Stimulated activated CD8-positive, alpha-beta memory T cell treated with anti-CD3 and anti-CD28 coated beads, Interleukin-2, amount 100 ng/mL, for 1 hour (primary cell): ENCODE measurements at places on chromosomes 2 and 18.

GRCh38 chr18:26403491-26403890 is 144.9 kb downstream of the KCTD1 start:
- DNase-seq: no peak

GRCh38 chr2:192413812-192414681 is 219.3 kb upstream of the TMEFF2 start:
- DNase-seq: no peak

DNA sequence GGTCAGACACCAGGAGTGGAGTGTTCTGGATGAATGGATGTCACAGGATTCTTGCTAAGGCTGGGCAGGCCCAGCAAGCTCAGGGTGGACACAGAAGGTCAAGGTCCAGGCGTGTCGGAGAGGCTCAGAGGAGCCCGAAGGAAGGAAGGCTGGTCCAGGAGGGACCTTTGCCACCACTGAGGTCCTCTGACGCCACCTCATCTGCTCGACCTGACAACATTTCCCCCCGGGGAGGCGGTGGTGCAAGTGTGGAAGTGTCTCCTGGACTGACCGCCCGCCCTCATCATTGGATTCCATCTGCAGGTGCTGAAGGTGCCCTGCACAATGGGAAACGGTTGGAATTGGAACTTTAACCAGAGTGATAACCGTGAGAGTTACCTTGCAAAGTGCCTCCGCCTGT is 124.6 kb downstream of the RTP5 start:
- no peak for DNase-seq

GRCh38 chr2:25276569-25277465 is 64.9 kb downstream of the DNMT3A start:
- peak; percentile 55 for DNase-seq

DNA sequence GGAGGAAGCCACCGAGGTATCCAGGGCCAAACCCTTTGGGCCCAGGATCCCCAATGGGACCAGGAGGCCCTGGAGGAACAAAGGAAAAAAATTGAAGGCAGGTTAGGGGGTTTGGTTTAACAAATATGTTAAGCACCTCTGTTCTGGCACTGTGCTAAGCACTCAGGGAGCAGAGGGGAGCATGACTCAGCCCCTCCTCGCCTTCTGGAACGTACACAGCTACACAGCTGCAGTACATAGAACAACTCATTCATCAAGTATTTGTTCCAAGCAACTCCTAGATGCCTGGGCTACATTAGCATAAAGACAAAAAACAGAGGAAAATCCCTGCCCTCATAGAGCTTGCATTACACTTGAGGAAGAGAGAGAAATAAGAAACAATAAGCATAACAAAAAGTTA is 153.6 kb downstream of the COL4A4 start:
- DNase-seq: no peak

GRCh38 chr2:125707611-125708010 is 948.3 kb upstream of the GYPC start:
- DNase-seq: no peak

GRCh38 chr18:63752636-63753035 is 22.6 kb upstream of the SERPINB7 start:
- DNase-seq: no peak

GRCh38 chr2:160984426-160985077 is 175.7 kb upstream of the TANK start:
- DNase-seq: no peak

GRCh38 chr2:73110168-73111072 is 2.3 kb downstream of the RAB11FIP5 start:
- no peak for DNase-seq

GRCh38 chr2:143840601-143841000 is 679.3 kb downstream of the ZEB2 start:
- no peak for DNase-seq

DNA sequence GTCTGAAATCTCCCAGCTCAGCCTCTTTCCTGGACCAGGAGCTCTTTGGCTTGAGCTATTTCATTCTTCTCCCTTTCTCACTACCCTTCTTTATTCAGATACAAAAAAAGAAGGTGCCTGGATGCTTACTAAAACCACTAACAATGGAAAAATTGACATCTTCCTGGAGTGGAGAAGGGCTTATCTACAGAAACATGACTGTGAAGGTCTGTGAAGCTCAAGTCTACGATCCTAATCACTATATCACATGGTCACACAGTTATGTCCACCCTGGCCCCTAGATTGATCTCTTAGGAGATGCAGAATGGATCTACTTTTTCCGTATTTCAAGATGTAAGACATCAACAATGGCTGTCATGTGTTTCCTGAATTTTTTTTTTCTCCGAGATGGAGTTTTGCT is 5.7 kb upstream of the KRCC1 start:
- no peak for DNase-seq

DNA sequence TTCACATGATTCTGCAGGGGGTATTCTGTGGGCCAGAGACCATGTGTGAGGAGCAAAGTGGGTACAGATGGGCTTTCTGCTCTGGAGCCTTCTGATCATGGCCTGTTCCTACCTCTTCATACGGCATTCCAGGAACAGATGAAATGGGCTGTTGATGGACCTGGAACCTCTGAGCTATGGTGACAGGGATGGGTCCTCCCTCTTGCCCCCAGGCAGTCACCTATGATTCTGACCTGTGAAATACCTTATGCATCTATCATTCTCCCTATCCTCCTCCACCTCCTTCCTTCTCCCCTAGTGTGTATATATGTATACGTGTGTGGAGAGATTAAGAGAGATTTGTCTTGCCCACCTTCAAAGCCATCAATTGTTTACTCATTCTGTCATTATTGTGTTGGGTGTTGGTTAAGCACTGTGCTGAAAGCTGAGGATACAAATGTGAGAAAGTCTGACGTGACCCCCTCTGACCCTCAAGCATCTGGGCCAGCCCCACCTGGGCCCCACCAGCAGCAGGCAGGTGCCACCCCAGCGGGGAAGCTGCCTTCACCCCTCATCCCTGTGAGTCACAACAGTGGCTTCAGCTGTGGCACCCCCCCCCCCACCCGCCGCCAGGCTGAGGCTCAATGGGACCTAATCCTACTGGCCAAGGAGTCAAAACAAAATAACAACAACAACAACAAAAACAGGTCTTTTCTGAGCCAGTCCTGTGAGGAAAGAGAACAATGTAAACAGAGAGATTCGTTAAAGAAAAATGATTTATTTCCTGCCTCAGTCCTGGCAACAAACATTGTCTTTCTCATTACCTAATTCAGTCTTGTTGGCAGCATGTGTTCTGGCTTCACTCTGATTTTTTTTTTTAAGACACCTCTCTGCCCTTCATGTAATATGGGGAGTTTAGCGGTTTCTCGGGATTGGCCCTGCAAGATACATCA is 103.8 kb upstream of the CDC42EP3 start:
- no peak for DNase-seq

DNA sequence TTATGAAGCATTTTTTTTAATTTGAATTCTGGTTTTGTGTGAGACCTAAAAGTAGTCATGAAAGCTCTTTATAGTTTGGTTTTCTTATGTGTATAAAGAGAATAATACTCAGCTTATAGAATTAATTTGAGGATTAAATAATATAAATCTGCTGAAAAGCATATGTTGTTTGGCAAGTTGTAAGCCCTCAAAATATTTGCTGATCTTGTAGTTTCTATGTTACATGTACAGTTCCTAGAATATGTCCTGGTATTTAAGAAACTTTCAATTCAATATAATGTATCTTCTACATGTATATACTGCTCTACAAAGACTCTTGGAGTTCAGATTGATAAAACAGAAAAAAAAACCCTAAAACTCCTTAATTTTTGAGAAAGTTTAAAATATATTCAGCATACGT is 605.5 kb upstream of the FAM98A start:
- DNase-seq: no peak

- DNase-seq: no peak
Measured at GRCh38 chr2:153072813-153073212, 354.4 kb downstream of the ARL6IP6 start.

DNA sequence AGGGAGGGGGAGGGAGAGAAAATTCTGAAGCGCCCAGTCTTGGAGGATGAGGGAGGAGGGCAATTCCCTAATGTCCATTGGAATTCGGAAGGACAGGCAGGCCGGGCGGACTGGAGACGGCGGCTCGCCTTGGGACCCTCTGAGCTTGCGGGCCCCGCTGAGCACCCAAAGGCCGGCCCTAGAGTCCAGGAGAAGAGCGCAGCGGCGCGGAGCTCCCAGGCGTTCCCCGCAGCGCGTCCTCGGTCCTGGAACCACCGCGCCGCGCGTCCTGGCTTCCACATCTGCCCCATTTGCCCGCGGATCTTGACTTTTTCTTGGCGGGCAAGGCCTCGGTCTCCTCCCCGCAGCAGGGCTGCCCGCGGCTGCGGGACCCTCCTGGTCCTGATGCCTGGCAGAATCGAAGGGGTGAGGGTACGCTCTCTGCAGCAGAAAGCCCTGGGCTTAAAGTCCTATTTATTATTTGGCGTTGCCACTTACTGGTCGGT is 675 bp upstream of the MLPH start:
- DNase-seq: no peak

DNA sequence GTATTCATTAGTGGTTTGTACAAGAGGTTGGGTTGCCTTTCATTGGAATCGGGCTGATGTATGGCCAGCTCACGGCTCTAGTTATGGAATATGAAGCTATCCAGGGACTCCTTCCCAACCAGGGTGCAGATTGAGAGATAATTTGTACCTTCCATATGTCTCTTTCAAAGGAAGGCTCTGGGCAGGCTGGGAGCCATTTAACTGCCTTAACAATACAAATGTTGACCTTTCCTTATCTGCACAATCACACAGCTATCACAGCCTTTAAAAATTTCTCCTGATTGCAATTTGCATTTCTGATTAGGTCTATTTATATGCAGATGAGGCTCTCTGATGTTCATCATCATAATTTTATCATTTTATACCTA is 58.7 kb downstream of the MYO3B start:
- no peak for DNase-seq

GRCh38 chr2:202771741-202772460 is 99.7 kb downstream of the ICA1L start:
- DNase-seq: no peak

GRCh38 chr2:150060341-150060740 is 427.1 kb downstream of the RND3 start:
- no peak for DNase-seq

DNA sequence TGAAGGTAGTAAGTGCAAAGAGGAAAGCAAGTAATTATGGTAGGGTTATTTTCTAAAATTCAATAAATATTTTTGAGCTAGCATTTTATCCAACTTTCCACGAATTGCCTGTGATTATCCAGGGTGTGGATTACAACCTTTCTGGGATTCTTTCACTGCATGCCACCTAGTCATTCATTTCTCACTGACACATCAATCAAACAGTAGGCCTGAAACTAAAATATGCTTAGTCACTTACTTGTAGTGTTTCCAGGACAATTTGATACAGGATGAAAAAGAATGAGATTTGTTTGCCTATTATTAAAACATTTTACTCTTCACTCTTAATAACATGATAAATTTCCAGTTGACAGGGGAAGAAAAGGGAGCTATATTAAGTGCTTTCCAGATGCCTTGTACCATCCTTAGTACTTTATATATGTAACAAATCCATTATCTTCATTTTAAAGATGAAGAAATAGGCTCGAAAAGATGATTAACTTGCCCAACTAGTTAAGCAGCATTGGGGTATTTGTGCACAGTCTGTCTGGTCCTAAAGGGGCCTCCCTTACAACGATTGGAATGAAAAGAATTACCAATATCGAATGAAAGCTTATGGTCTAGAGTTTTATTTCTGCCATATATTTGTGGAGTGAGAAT is 70.4 kb downstream of the KCTD1 start:
- no peak for DNase-seq

DNA sequence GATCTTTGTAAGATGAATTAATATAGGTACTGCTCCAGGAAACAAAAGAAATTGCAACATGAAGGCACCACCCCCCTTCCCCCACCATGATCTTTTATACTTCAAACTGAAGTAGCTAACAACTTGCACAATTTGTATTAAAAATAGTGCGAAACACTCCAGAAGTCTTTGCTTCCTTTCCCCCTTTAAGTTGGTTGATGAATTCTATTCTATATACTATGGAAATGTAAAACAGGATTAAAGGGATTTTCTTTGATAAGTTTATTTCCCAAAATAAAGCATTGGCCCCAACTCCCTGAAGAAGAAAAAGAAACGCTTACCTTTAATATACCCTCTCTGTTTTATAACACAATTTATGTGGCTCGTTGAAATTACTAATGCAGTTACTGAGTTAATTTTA is 227.1 kb downstream of the ARHGAP15 start:
- no peak for DNase-seq

DNA sequence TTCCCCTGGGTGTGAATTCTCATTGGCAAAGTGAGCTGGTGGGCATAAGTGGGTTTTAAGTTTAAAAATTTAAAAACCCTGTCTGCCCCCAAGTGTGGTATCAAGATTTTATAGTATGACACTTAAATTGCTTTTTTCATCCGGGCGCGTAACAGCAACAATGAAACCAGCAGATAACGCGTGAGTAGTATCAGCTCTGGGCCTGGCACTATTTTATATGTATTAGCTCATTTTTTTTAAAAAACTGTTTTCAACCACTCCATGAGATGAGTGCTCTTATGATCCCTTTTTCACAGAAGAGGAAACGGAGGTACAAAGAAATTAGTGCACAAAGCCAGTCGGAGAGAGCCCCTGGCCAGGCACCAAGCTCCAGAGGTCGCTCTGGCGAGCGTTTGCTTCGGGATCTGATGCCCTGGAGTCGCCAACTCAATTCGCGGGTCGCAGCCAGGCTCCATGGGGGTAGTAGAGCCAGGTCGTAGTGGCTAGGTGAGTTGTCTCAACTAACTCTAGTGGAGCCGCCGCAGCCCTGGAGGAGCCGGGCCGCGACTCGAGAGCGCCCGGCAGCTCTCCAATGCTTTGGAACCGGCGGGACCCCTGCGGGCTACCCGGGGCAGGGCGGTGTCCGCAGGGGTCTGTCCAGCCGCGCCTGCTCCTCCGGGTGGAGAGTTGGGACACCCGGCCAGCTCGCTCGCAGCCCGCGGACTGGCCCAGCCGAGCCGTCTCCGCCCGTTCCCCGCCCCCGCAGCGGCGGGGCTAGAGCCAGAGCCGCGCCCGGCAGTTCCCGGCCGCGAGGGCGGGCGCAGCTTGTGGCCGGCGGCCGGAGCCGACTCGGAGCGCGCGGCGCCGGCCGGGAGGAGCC is at the start of gene IL1R1:
TSS of gene IL1R1 (plus strand) at position 777 of the 859 bp plus-strand sequence. CDS start 14,979 bp downstream, outside the sequence.
- no peak for DNase-seq

- no peak for DNase-seq
Measured at GRCh38 chr2:51706220-51706619, 674.3 kb upstream of the NRXN1 start.

GRCh38 chr2:150041722-150042425 is 445.6 kb downstream of the RND3 start:
- no peak for DNase-seq

- DNase-seq: no peak
Measured at GRCh38 chr2:2875831-2876230, 501.8 kb downstream of the EIPR1 start.

- peak; percentile 23 for DNase-seq
Measured at GRCh38 chr2:65228263-65228750, 676 bp downstream of the ACTR2 start.
